Activated T-helper 2 cell treated with anti-CD3 and anti-CD28 coated beads, Interferon-gamma antibody, Interleukin-2, Interleukin-4, amounts not matched to agents 10 μg/mL and 5 μg/mL and 100 μg/mL, durations not matched to agents 14 hours and 24 hours and 36 hours (primary cell): ENCODE measurements at places on chromosomes 3 and 15. TPM values are rescaled to one million over a fixed set of nuclear protein-coding genes. Genes with fewer than 3 reads are reported as not detected.

DNA sequence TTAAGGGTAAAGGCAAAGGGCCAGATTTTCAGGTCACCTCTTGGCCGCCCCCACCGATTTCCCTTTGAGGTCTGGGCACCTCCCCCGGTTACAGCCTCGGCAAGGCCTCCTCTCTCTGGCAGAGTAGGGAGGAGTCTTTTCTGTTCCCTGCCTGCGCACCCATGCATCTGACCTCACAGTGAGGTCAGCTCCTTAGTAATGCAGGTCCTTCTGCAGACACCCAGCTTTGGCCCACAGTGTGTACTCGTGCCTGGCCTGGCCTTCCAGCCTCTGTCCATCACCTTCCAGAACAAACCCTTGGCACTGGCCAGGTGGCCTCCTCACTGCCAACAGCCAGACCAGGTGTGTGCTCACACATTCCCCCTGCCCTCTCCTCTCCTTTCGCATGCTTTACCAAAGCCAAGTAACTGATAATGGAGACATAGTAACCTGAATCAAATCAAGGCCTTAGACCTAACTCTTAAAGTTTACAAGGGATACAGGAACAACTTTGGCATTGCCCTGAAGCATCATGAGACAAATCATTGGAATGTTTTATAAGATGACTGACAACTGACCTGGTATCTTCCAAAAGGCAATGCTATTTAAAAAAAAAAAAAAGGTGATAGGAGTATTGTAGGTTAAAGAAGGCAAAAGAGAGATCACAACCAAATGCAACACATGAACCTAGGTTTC is 61.3 kb downstream of the CORO2B start:
- no peak for DNase-seq

- no peak for DNase-seq
Observed at GRCh38 chr3:105933871-105934270, 65.1 kb upstream of the CBLB start.

The GOLGA8J gene
- total RNA-seq = not detected in 2 replicates

The FEZF2 gene
- not detected in 2 replicates for total RNA-seq

The GOLGA8H gene
- total RNA-seq = 0.37 and 0.76 TPM in 2 replicates

DNA sequence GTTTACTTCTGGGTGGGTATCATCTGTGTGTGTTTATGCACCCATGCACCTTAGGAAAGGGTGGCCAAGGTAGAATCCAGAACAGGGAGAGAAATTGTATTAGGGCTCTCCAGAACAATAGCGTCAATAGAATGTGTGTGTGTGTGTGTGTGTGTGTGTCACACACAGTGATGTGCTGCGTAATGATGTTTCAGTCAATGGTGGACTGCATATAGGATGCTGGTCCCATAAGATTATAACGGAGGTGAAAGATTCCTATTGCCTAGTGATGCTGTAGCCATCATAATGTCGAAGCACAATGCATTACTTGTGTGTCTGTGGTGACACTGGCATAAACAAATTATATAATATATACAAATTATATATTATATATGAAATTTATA is 69.3 kb upstream of the PRR23C start:
- DNase-seq = no peak

The FANCD2 gene
- 54.4 and 55.1 TPM in 2 replicates for total RNA-seq

- no peak for DNase-seq
Observed at GRCh38 chr3:196388956-196389355, 43.3 kb downstream of the UBXN7 start.

- peak; percentile 68 for DNase-seq
Observed at GRCh38 chr15:40307421-40308211, at the start of gene PLCB2. Gene PLCB2, minus strand, starts transcription at chr15:40307935. Its CDS starts 263 bp downstream, at chr15:40307672.

- DNase-seq = no peak
Observed at GRCh38 chr15:90586948-90587347, 57.2 kb downstream of the CRTC3 start.

The SLC51A gene
- not detected in 2 replicates for total RNA-seq

The PAQR9 gene
- total RNA-seq = not detected in 2 replicates

The GOLGA8M gene
- 0.55 and 0.96 TPM in 2 replicates for total RNA-seq

DNA sequence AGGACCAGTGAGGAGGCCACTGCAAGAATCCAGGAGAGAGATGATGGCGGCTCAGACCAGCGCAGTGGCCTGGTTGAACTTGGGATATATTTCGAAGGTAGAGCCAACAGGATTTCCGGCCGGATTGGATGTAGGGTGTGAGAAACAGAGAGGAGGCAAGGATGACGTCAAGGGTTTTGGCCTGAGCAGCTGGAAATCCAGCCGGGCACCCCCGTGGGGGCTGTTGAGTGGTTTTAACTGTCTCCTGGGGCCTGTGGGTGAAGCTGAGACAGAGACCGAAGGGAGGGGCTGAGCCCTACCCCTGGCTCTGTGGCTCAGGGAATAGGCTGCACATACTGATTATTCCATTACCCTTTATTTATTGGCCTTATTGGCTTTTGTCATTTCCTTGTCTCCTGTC is 45.7 kb downstream of the EXOG start:
- no peak for DNase-seq

The LTK gene
- 0.18 and 0.25 TPM in 2 replicates for total RNA-seq

DNA sequence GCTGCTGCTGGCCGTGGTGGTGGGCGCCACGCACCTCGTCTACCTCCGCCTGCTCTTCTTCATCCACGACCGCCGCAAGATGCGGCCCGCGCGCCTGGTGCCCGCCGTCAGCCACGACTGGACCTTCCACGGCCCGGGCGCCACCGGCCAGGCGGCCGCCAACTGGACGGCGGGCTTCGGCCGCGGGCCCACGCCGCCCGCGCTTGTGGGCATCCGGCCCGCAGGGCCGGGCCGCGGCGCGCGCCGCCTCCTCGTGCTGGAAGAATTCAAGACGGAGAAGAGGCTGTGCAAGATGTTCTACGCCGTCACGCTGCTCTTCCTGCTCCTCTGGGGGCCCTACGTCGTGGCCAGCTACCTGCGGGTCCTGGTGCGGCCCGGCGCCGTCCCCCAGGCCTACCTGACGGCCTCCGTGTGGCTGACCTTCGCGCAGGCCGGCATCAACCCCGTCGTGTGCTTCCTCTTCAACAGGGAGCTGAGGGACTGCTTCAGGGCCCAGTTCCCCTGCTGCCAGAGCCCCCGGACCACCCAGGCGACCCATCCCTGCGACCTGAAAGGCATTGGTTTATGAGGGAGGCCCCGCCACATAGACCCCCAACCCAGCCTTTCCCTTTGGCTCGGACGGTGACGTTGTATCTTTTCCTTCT is 1.1 kb downstream of the GPR27 start:
- no peak for DNase-seq

DNA sequence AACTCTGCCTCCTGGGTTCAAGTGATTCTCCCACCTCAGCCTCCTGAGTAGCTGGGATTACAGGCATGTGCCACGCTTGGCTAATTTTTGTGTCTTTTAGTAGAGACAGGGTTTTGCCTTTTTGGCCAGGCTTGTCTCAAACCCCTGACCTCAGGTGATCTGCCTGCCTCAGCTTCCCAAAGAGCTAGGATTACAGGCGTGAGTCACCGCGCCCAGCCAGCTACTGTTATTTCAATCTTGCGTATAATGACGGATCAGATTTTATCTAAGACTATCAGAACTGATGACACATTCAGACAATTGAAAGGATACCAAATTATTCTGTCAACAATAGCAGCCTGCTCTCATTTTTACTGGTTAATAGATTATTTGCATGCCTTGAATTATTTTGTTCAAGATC is 612.2 kb downstream of the ZIC1 start:
- DNase-seq = no peak

The EXOG gene
- total RNA-seq = 13.7 and 14.0 TPM in 2 replicates

GRCh38 chr15:89379818-89380217 is 45.2 kb upstream of the POLG start:
- DNase-seq = no peak

GRCh38 chr3:10263646-10264363 is 15.5 kb downstream of the TATDN2 start:
- DNase-seq = peak; percentile 53

The RBMS3 gene
- 4.5 and 5.3 TPM in 2 replicates for total RNA-seq

The NRROS gene
- total RNA-seq = 51.4 and 53.2 TPM in 2 replicates

- no peak for DNase-seq
Observed at GRCh38 chr3:780505-780904, 312.3 kb upstream of the CNTN6 start.

The TMEM158 gene
- total RNA-seq = 1.7 and 1.9 TPM in 2 replicates

The CCDC191 gene
- 0.68 and 0.76 TPM in 2 replicates for total RNA-seq

DNA sequence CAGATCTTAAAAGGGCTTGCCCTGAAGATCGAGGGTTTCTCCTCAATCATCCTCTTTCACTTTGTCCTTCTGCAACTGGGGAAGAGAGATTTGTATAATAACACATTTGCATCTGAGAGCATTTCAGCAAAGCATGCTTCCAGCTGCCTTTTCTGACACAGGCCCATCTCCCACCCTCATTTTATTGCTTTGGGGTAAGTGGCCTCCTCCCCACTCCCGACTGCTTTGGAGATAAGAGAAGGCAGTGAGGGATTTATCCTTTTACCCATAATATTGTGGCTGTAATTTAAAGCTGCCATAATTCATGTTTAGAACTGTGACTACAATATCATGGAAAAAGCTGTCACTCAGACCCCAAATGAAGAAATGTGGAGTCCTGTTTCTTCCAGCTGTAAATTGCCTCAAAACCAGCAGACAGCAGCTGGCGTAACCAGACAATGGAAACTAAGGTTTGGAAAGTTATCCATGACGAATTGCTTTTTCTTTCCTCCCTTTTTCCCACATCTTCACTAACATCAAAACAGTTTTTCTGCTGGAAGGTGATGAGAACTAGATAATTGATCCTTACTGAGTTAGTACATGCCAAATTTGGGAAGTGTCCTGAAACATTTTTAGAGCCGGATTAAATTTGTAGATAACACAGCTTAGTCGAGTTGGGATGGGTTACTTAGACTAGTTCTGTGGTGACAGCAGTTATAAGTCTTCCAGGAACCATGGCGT is 104.2 kb upstream of the PFN2 start:
- no peak for DNase-seq

GRCh38 chr3:55669133-55669532 is 182.0 kb upstream of the WNT5A start:
- no peak for DNase-seq

DNA sequence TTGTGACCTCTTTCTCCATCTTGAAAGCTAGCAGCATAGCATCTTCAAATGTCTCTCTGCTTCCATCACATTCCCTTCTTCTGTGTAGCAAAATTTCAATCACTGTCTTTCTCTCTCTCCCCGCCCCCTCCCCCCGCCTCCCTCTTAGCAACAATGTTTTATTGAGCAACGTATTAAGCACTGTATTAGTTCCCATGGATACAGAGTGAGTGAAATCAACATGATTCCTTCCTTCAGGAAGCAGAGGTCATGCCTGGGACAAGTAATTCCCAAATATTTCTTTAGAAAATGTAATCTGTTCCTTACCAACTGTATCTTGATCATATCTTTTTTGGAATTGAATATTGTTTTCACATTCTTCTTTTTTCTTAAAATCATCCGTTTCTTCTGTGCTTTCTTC is 373.7 kb upstream of the NECTIN3 start:
- no peak for DNase-seq

The MYL3 gene
- not detected in 2 replicates for total RNA-seq

- DNase-seq = no peak
Observed at GRCh38 chr3:70832089-70832833, 519.8 kb upstream of the MDFIC2 start.

GRCh38 chr3:17655743-17656142 is 86.7 kb downstream of the TBC1D5 start:
- DNase-seq = no peak
